ENCODE measurements at places on chromosomes 7 and 10. TPM values are rescaled to one million over a fixed set of nuclear protein-coding genes. Genes with fewer than 3 reads are reported as not detected.

IFIT2 gene
- 3.3 TPM for total RNA-seq

PIK3AP1 gene
- 0.67 TPM for total RNA-seq

COMTD1 gene
- total RNA-seq, result 29.2 TPM

GPR85 gene
- not detected for total RNA-seq

XRCC2 gene
- total RNA-seq, result 5.4 TPM

CLCN1 gene
- 0.02 TPM for total RNA-seq

Measured in A549 treated with CORT108297 at 1 μM for 4 hours (cell line).